ENCODE measurements at places on chromosomes 6 and 20. TPM values are rescaled to one million over a fixed set of nuclear protein-coding genes. Genes with fewer than 3 reads are reported as not detected.

The BNIP5 gene
- total RNA-seq: 0.10 TPM

- peaks cover 70% of the 10 kb centered on the region for H3K27me3 ChIP-seq
- DNase-seq: no peak
- H3K4me1 ChIP-seq: peaks cover 2% of the 10 kb centered on the region
- H3K27ac ChIP-seq: no peak overlapping the region
- no peak overlapping the region for H3K4me3 ChIP-seq
Measured at GRCh38 chr20:23099791-23100719, 13.9 kb upstream of the CD93 start.

DNA sequence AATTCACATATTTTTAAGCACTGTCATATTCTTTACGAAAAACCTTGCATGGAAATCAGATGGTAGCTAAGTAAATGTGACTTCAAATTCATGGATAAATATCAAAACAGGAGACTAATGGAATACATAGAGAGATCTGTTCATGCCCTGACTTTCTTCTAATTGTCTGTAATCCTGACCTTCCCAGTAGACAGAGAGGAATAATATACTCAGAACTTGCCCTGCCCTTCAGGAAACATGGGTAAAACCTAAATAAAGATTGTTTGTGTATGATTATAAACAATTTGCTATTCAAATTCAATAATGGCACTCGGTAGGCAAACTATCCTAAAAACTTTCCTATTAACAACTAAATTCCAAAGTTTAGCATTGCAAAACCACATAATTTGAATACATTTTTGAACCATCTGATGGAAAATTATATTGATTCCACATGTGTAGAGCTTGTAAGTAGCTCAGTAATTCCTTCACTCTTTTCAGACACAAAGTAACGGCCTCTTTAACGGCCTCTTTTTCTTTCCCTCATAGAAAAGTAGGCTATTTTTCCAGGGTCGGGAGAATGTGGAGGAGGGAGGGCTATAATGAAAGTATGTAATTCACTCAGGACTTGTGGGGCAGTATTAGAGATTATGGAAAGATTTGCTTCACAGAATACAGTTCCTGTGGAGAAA lies 227.6 kb downstream of the ALDH8A1 start:
- H3K27ac ChIP-seq: no peak overlapping the region
- H3K27me3 ChIP-seq: no peaks in the 10 kb centered on the region
- H3K4me1 ChIP-seq: no peaks in the 10 kb centered on the region
- no peak overlapping the region for H3K4me3 ChIP-seq

- no peaks in the 10 kb centered on the region for H3K27me3 ChIP-seq
- H3K36me3 ChIP-seq: peaks cover under 1% of the 10 kb centered on the region
- H3K4me3 ChIP-seq: no peak overlapping the region
- DNase-seq: no peak
- H3K4me1 ChIP-seq: peaks cover 26% of the 10 kb centered on the region
Measured at GRCh38 chr6:128316258-128316929, 204.0 kb downstream of the PTPRK start.

- DNase-seq: no peak
- peaks cover 2% of the 10 kb centered on the region for H3K36me3 ChIP-seq
- H3K27ac ChIP-seq: no peak overlapping the region
- no peaks in the 10 kb centered on the region for H3K27me3 ChIP-seq
- peaks cover 10% of the 10 kb centered on the region for H3K4me1 ChIP-seq
Measured at GRCh38 chr20:25204550-25205276, 9.2 kb downstream of the ENTPD6 start.

- no peaks in the 10 kb centered on the region for H3K27me3 ChIP-seq
- peaks cover 13% of the 10 kb centered on the region for H3K36me3 ChIP-seq
- DNase-seq: no peak
- no peak overlapping the region for H3K4me3 ChIP-seq
Measured at GRCh38 chr20:57399587-57400155, 8.5 kb downstream of the RBM38 start.

DNA sequence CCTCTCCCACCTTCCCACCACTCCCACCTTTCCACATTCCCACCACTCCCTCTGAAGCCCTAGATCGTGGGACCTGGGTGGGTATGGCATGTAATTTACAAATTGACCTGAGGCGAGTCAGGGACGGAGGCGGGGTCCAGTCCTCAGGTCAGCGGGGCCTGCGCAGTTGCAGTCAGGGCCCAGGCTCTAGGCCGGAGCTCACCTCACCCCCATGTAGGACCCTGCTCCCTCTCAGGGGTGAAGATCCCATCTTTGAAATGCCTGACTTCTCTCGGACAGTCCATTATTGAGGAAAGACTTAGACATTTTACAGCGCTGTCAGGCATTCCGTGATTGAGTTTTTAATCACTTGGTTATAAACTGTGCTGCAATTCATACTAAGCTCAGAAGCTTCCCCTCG lies 10.5 kb downstream of the THBS2 start:
- DNase-seq: no peak
- H3K36me3 ChIP-seq: no peaks in the 10 kb centered on the region
- no peak overlapping the region for H3K4me3 ChIP-seq
- H3K27ac ChIP-seq: peak overlapping the region; percentile 78
- H3K4me1 ChIP-seq: peaks cover 9% of the 10 kb centered on the region

DNA sequence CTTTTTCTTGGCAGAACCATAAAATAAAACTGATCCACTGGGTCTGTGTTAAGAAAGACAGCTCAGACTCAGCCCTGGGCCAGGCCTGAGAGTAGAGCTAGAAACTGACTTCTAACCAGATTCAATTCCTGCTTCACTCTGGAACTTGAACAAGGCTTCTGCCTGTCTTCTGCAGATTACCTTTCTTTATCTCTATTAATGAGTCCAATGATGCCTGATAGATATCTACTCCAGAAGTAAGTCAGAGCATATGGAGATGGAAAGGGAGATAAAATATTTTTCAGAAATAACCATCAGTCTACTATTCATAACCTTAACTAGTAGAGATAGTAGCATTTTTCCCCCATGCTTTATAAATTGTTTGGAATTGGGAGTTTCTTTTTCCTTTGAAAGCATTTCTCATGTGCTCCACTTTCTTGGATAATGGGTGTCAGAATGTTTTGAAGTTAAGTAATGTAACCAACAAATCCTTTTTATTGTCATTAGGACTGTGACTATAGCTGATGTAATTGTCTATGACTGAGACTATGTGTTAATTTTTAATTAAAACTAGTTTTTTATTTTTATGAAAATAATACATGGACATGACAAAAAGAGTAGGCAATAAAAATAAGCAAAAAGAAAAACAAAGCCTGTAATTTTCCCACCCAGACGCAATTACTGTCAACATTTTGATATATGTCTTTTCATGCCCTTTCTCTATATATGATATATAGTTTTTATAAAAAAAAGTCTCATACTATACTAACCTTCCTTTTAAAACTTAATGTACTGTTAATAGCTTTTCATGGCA lies 7.2 kb downstream of the SOBP start:
- peaks cover 6% of the 10 kb centered on the region for H3K4me1 ChIP-seq
- no peak overlapping the region for H3K27ac ChIP-seq
- H3K27me3 ChIP-seq: no peaks in the 10 kb centered on the region
- H3K36me3 ChIP-seq: no peaks in the 10 kb centered on the region
- H3K4me3 ChIP-seq: no peak overlapping the region

GRCh38 chr20:45450097-45450818 lies 19.3 kb upstream of the WFDC2 start:
- no peak for DNase-seq
- H3K36me3 ChIP-seq: no peaks in the 10 kb centered on the region
- H3K27ac ChIP-seq: no peak overlapping the region
- H3K4me1 ChIP-seq: peaks cover 9% of the 10 kb centered on the region
- no peak overlapping the region for H3K4me3 ChIP-seq

- DNase-seq: no peak
- no peak overlapping the region for H3K27ac ChIP-seq
- peaks cover 5% of the 10 kb centered on the region for H3K27me3 ChIP-seq
- no peaks in the 10 kb centered on the region for H3K4me1 ChIP-seq
- H3K4me3 ChIP-seq: no peak overlapping the region
Measured at GRCh38 chr6:13832778-13833177, 18.4 kb upstream of the MCUR1 start.

DNA sequence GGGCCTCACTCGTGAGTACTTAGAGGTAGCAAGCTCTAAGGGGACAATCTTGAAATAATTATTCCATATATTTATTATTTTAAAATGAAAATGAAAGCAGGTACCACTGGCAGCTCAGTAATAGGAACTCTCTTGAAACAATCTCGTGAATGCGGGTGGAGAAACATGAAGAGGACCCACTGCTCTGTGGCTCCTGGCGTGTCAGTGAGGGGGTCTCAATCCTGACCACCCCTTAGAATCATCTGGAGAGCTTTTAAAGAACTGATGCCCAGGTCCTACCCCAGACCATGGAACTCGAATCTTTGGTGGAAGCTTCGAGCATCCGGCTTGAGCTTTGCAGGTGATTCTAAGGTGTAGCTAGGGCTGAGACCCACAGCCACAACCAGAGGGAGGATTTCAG lies 23.9 kb upstream of the PXDC1 start:
- no peak for DNase-seq
- no peaks in the 10 kb centered on the region for H3K4me1 ChIP-seq
- no peaks in the 10 kb centered on the region for H3K36me3 ChIP-seq
- H3K4me3 ChIP-seq: no peak overlapping the region
- no peak overlapping the region for H3K27ac ChIP-seq

- H3K36me3 ChIP-seq: no peaks in the 10 kb centered on the region
- H3K27ac ChIP-seq: no peak overlapping the region
- peak; percentile 75 for DNase-seq
- peaks cover 36% of the 10 kb centered on the region for H3K27me3 ChIP-seq
- no peaks in the 10 kb centered on the region for H3K4me1 ChIP-seq
Measured at GRCh38 chr6:2634139-2634964, 116.4 kb downstream of the MYLK4 start.

DNA sequence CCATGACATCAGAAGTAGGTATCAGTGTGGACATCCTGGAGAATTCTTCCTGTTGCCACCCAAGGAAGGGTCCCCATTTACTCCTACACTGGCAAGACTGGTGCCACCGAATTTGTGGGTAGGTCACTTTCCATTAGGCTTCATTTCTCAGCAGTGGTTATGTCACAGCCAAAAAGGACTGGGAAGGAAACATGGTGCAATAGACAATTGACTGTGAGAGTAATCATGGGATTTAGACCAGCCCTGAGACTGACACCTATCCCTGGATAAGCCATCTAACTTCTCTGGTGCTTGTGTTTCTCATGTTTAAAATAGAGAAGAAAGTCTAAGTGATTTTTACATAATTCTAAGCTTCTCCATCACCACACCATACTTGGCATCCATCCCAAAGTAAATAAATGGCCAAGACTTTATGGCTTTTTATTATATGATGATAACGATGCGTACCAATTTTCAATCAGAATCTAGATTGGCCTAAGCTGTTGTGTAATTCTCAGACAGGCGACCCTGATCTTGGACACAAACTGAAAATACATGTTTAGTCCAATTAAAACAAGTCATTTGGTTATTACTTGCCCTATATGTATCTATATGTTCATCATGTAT lies 10.2 kb downstream of the SMPDL3A start:
- H3K4me3 ChIP-seq: no peak overlapping the region
- H3K27me3 ChIP-seq: no peaks in the 10 kb centered on the region
- H3K36me3 ChIP-seq: peaks cover 2% of the 10 kb centered on the region
- H3K27ac ChIP-seq: peak overlapping the region; percentile 85
- H3K4me1 ChIP-seq: peaks cover 48% of the 10 kb centered on the region
- DNase-seq: no peak

The SMAP1 gene
- 34.1 TPM for total RNA-seq

DNA sequence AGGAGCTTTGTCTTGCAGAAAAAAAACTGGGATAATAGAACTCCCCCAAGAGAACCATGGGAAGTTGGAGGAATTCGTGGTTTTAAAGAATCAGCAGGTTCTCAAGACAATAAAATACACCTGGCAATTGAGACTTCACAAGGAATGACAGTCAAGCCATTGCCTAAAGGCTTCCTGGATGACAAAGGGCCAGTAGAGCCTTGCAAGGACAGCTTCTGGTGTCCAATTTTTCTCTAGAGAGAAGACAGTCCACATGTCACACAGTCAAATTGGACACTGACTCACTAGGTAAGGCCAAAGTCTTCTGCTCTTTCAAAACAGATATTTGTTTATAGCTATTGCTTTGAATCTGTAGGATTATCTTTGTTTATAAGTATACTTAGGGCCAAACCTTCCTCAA lies 80.3 kb upstream of the BMP5 start:
- H3K4me1 ChIP-seq: no peaks in the 10 kb centered on the region
- no peaks in the 10 kb centered on the region for H3K36me3 ChIP-seq
- no peak overlapping the region for H3K27ac ChIP-seq

GRCh38 chr20:15882553-15882952 lies 690.7 kb downstream of the KIF16B start:
- DNase-seq: no peak
- H3K4me1 ChIP-seq: no peaks in the 10 kb centered on the region
- H3K27ac ChIP-seq: no peak overlapping the region
- no peaks in the 10 kb centered on the region for H3K27me3 ChIP-seq

The EMILIN3 gene
- total RNA-seq: 0.96 TPM

The OR2B6 gene
- not detected for total RNA-seq

GRCh38 chr6:129263176-129263575 lies 380.2 kb downstream of the LAMA2 start:
- H3K4me1 ChIP-seq: no peaks in the 10 kb centered on the region
- no peak overlapping the region for H3K4me3 ChIP-seq
- H3K36me3 ChIP-seq: no peaks in the 10 kb centered on the region
- no peak overlapping the region for H3K27ac ChIP-seq
- no peak for DNase-seq
- H3K27me3 ChIP-seq: no peaks in the 10 kb centered on the region

The GABRR1 gene
- not detected for total RNA-seq

- H3K36me3 ChIP-seq: peaks cover 10% of the 10 kb centered on the region
- no peaks in the 10 kb centered on the region for H3K27me3 ChIP-seq
- H3K4me1 ChIP-seq: peaks cover 54% of the 10 kb centered on the region
- peak overlapping the region; percentile 99 for H3K27ac ChIP-seq
Measured at GRCh38 chr6:167828325-167828956, 1.7 kb downstream of the AFDN start.

The ATP9A gene
- 81.2 TPM for total RNA-seq

Measured in progenitor cell of endocrine pancreas (in vitro differentiated cells).